ENCODE measurements at places on chromosomes 7 and 10.

GRCh38 chr10:117257721-117258120, 16.8 kb downstream of the SLC18A2 start:
- DNase-seq = no peak

GRCh38 chr7:43302211-43302711, 189.8 kb downstream of the HECW1 start:
- no peak for DNase-seq

DNA sequence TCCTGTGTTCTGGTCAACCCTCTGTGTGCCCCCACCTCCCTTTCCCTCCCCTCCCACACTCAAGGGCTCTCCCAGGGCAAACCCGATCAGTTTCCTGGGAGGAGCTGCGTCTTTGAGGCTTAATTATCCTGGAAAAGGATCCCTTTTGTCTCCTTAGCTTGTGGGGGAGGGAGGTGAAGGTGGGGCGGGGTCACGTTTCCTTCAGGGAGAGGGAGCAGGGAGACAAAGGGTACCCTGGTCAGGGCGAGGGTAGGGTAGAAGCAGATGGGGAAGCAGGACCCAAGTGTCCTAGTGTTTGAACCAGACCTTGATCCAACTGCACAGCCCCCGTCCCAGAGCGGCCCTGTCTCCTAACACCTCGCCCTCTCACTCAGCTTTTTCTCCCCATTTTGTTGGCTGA, 90.1 kb downstream of the HIF1AN start:
- DNase-seq = peak; percentile 32

DNA sequence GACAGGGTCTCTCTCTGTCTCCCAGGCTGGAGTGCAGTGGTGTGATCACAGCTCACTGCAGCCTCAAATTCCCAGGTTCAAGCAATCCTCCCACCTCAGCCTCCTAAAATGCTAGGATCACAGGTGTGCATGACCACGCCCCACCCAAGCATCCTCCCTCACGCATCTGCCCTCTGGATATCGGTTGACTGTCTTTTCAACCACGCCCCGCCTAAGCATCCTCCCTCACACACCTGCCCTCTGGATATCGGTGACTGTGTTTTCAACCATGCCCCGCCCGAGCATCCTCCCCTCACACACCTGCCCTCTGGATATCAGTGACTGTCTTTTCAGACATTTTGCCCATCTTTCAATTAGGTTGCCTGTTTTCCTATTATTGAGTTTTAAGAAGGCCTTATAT, 140.5 kb downstream of the MAD1L1 start:
- no peak for DNase-seq

DNA sequence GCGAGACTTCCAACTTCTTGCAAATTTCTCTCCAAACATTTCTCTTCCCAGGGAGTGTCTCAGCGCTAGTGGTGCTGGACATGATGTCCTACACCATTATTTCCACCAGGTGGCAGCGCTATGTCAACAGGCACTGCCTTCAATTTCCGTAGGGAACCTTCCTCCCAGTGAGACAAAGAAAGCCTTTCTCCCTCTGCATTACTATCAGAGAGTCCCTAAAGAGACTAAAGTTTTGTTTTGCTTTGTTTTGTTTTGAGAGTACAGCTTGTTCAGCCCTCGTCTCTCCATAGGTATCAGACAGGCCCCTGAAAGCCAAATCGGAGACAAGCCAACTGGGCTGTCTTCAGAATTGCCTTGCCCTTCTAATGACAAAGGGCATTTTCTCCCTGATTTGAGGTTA, 44.2 kb upstream of the GGCT start:
- DNase-seq = no peak

GRCh38 chr7:37248396-37248861, 200.2 kb downstream of the ELMO1 start:
- no peak for DNase-seq

GRCh38 chr7:44615149-44615611, 8.8 kb downstream of the OGDH start:
- DNase-seq = no peak

- no peak for DNase-seq
These were observed at the start of gene NUDT13 for GRCh38 chr10:73110345-73110849. TSS of gene NUDT13 (plus strand) at chr10:73110455. CDS start at chr10:73114366, 3,911 bp downstream.

GRCh38 chr7:117072620-117073118, 119.4 kb downstream of the ST7 start:
- no peak for DNase-seq

GRCh38 chr7:150965273-150965830, 12.8 kb downstream of the KCNH2 start:
- DNase-seq = no peak

- no peak for DNase-seq
These were observed 184.8 kb downstream of the NPSR1 start for GRCh38 chr7:34842782-34843181.

- DNase-seq = no peak
These were observed 104.3 kb downstream of the TRIM24 start for GRCh38 chr7:138564365-138564764.

DNA sequence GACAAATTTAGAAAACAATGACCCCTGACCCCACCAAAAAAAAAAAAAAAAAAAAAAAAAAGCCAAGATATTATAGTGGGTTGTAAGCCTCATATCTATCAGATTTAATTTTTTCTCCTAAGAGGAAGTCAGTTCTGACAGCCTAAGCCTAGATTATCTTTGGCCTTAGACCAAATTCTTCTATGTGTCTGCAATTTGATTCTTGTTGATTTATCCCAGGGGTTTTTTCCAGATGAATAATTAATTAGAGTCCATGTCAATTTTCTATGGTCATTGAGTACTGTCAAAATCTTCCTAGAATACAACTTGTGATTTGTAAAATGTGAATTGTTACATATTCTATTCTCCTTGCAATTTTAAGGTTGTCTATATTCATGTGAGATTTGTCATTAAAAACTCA, 151.6 kb upstream of the CACNA2D1 start:
- no peak for DNase-seq

DNA sequence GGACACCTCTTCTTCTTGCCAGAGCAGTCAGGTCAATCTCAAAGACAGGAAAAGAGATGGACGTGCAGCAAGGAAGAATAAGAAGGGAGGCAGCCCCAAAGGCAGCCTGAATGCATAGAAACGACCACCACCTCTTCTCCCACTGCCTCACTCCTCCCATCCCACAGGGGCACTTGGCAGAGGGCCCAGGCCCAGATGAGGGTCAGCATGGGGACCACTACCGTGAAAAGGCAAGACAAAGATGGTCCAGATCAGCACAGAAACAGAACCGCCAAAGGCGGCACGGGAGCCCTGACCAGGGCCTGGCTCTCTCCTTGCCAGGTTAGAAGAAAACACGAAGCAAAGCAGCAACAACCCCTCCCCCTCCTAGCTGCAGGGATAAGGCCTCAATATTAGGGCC, 1.9 kb upstream of the NDST2 start:
- no peak for DNase-seq

- DNase-seq = no peak
These were observed 6.3 kb downstream of the ZC3HAV1 start for GRCh38 chr7:139103057-139103815.

DNA sequence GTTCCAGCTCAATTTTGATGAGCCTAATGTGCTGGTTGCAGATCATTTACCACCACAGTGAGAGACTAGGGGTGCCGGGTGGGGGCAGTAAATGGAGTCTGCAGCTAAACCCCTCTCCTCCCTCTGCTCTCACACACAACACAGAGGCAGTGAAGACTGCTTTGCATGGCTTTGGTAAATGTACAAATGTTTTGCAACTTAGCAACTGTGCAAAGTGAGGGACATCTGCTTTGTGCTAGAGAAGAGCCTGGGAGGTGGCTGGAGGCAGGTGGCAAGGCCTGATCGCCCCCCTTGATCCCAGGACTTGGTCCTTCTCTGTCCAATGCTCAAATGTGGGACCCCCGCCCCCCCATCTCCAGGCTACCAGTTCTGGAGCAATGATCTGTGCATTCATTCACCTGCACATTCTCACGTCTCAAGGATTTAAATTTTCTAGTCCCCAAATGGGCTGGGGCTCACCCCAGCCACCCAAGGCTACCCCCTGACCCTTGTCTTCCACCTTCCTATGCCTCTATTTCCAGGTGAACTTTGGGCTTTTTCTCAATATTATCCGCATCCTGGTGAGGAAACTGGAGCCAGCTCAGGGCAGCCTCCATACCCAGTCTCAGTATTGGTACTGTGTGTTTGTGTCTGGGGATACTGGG, 11.6 kb downstream of the GHRHR start:
- DNase-seq = peak; percentile 44

GRCh38 chr7:41834805-41835694, 132.2 kb upstream of the INHBA start:
- no peak for DNase-seq

GRCh38 chr7:95723583-95724180, 48.7 kb upstream of the DYNC1I1 start:
- DNase-seq = no peak

DNA sequence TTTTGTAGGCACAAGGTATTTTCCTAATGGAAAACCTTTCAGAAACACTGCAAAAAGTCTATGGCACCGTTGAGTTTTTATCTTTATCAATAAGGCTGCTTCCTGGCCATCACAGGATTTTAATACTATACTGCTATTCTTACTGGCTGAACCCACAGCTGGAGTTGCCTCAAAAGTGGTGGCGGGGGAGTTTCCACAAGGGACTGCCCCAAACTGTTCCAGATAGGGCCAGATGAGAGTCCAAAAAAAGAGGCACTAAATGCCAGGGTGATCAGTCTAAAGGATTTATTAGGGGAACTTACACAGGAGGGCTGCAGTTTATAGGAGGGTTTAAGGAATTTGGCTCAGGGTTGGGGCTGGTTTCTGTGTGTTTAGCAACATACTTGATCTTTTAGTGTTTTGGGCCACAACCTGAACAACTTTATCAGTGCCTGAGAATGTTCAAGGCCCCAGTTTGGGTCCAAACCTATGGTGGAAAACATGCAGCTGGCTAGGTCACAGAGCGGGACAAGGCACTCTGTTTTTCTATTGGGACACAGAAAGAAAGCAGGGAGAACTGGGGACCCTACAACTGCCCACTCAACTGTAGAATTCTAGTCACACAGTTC, 41.4 kb downstream of the STAM start:
- no peak for DNase-seq

GRCh38 chr10:96995851-96996250, 163.8 kb downstream of the LCOR start:
- no peak for DNase-seq

DNA sequence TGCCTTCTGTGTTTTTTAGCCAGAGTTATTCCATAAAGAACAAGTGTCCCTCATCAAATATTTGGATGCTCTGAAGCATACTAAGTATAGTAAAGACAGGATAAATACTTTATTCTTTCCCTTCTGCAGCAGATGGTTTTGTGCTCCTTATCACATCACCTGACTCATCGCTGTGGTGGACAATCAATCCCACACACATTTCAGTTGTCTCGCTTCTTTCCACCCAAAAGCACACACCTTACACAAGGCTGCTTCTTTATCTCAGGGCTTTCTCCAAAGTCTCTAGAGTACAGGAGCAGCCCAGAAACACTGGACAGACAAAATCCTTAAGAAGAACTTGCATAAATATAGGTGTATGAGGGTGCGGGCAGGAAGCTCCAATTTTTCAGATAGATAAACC, 43.4 kb downstream of the IGF2BP3 start:
- no peak for DNase-seq

DNA sequence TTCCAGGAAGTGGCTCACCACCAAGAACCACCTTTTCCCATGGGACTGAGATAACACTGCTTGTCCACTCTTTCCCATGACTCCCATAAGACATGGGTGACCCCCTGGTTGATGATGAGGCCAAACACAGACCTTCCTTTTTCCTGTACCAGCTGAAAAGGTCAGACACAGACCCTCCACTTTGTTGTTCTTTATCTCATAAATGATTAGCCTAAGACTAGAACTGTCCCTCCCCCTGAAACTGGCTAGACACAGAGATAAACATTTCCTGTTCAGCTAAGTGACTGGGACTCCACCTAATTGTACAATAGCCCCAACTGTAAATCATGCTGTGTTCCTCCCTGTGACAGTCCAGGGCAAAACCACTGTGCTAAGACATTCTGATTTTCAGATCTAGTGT, 8.2 kb upstream of the NRG3 start:
- no peak for DNase-seq

- DNase-seq = no peak
These were observed 9.5 kb upstream of the ASB4 start for GRCh38 chr7:95476072-95476847.

DNA sequence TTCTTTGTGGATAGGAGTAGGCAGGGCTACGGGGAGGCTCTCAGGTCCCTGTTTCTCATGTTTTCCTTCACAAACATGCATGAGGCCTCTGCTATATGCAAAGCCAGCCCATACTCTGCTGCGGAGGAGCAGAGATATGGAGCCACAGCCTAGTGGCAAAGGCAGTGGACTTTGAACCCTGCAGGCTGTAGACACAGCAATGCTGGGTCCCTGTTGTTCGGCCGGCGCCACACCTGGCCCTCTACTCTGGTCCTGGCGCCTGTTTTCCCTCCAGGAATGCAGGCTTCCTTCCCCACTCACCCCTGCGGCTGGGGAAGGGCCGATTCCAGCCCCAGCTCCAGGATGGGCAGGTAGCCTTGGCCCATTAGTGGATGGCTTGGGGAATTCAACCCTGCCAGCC, 11.5 kb downstream of the CLRN3 start:
- DNase-seq = no peak

GRCh38 chr10:78685466-78686103, 383.2 kb upstream of the ZMIZ1 start:
- DNase-seq = no peak

DNA sequence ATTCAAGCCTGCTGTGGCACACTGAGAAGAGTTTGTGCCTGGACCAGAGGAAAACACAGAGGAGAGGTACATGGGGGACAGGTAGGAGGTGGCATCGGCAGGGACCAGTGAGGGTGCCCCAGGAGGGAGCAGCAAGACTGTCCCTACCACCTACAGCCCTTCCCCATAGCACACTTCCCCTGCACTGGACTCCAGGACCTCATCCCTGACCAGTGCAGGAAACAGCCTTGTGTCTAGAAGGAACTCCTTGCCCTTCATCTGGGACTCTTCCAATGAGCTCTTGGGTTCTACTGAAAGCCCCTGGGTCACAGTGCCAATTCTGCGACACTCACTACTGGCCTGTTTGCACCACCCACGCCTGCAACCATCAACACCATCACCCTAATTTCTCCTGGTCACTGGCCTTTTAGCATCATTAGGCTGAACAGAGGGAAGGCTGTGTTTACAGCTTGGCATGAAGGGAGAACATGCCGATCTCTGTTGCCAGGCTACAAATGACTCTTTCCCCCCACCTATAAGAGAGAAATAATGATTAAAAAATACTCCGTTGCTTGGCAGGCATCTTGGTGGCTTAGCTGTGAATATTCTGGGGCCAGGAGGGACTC, 371.9 kb upstream of the ZMIZ1 start:
- no peak for DNase-seq

DNA sequence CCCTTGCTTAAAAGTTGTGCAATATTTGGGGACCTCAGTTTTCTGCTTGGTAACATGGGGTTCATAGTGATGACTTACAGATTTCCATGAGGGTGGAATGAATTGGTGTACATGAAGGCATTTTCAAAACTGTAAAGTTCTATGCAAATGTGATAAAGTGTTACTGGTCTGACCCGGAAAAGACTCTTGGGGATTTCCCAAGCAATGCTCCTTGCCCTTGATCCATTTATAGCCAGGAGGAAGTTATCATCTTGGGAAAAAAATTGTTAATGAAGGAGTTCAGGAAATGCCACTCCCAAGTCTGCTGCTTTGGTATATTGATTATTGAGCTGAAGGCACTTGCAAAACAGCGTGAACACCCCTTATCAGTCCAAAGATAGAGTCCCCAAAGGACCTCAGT, 96.3 kb upstream of the ZPBP start:
- DNase-seq = no peak

Data from posterior vena cava (tissue), 2 donors.